ENCODE measurements at places on chromosomes 3 and 15.

GRCh38 chr3:1942781-1943180 lies 155.9 kb upstream of the CNTN4 start:
- DNase-seq = no peak

DNA sequence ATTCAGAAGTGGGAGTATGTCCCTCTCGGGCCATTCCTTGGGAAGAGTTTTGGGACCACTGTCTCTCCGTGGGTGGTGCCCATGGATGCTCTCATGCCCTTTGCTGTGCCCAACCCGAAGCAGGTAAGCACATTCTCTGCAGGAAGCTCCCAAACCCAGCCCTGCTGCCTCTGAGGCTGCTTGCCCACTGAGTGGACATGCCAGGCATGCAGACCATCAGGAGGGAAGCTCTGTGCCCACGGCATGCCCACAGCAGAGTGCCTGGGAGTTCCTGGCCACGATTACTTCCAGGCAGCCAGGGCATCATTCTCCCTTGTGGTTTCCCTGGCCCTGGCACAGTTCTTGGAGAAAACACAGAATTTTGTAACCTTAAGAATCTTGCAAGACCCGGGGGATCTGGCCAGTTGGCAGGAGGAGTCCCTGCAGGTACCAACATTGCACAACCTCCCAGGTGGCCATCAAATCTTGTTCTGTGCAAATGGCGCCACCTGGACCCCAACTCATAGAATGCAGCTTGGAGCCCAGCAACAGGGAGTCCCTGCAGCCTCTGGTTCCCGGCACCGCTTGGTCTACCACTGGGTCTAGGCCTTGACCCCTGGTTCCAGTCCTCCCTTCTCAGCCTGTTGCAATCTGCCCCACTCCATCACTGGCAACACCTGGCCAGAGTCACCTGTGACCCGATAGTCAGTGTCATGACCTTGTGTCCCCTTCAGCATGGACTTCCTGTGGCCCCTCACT lies 20.4 kb downstream of the FAH start:
- peak; percentile 52 for DNase-seq

- no peak for DNase-seq
These were observed 54.6 kb downstream of the CCR4 start for GRCh38 chr3:33006081-33006480.

DNA sequence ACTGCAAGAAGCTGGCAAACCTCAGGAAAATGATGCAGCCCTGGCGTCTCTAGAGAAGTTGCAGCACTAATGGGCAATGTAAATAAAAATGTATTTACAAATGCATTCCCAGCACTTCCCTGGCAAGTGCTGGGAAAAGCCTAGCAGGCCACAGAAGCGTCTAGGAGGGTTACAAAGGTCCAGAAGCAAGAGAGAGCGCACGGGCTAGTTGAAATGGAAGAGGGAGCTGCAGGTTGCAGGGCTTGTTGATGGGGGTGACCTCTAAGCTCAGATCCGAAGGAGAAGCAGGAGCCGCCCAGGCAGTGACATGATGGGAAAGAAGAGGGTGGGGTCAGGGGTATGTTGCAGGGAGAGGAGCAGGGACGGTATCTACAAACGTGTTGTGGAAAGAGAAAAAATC lies 2.7 kb upstream of the KNL1 start:
- DNase-seq = no peak

- peak; percentile 20 for DNase-seq
These were observed 588 bp upstream of the VIPR1 start for GRCh38 chr3:42501681-42502428.

- no peak for DNase-seq
These were observed 8.2 kb upstream of the NMD3 start for GRCh38 chr3:161212906-161213305.

GRCh38 chr15:57060799-57061198 lies 142.4 kb downstream of the TCF12 start:
- DNase-seq = no peak

DNA sequence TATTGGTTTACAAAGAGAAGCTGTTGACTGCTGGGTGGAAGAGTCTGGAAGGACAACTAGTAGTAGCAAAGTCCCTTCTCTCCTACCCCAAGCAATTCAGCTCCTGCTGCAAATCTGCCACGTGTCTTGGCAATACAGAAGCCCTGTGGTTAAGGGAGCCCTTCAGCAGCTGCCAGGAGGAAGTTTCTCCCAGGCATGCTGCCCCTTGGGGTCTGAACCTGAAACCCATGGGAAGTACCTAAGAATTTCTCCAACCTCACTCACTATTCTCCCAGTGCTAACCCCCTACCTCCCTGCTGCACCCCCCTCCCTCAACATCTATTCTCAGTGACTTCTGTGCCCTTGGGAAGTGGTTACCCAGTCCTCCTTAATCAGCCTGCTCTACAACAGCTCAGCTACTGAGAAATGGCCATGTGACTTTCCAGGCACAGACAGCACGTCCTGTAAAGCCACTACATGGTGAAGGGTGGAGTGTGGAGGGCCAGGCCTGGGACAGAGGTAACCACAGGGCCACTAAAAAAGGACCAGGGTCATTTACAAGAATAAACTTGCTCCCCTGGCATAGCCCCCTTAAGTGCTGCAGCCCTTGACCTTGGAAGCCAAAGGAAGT lies 316.6 kb downstream of the NTRK3 start:
- DNase-seq = no peak

GRCh38 chr15:66652806-66653205 lies 49.2 kb upstream of the SMAD6 start:
- DNase-seq = no peak
